ENCODE measurements at places on chromosomes 3 and 15. TPM values are rescaled to one million over a fixed set of nuclear protein-coding genes. Genes with fewer than 3 reads are reported as not detected.

Gene ACKR2
- 0.76 TPM for total RNA-seq

Gene KCNMB2
- total RNA-seq, result not detected

Gene FAM3D
- 0.32 TPM for total RNA-seq

Gene PLXNB1
- 35.6 TPM for total RNA-seq

DNA sequence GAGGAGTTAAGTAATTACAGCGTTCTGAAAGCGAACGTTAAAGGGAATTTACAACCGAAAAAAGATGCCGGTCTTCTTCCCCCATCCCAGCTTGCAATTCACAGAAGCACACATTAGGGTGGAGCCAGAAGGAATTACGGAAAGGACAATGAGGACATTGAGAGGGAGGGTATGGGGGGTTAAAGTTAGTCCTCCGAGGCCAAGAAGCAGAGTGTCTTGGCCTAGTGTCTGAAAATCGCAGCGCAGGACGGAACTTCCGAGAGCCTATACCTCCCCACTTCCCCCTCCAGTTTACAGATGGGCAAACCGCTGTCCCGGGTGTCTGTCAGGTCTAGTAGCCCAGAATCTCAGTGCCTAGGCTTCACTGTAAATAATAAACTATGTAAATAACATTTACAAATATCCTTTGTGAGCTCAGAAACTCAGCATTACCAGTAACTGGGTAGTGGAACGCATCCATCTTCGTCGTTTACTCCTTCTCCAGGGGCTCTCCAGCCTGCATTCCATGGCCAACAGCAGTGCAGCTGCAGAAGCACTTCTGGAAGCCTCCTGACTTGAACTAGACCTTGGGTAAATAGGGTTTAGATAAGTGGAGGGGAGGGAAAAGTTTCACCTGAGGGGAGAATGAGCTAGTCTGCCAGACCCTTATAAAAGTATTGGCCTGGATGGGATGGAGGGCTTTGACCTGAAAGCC lies 922 bp downstream of the ADPRH start:
- H3K27me3 ChIP-seq, result no peaks in the 10 kb centered on the region
- peak overlapping the region; percentile 62 for H3K4me3 ChIP-seq
- no peak for DNase-seq

- H3K27ac ChIP-seq, result peak overlapping the region; percentile 76
- H3K36me3 ChIP-seq, result no peaks in the 10 kb centered on the region
- peak overlapping the region; percentile 50 for H3K4me3 ChIP-seq
- H3K4me1 ChIP-seq, result peaks cover 43% of the 10 kb centered on the region
- peak; percentile 91 for DNase-seq
These were observed 12.8 kb downstream of the IQGAP1 start for GRCh38 chr15:90400759-90401314.

DNA sequence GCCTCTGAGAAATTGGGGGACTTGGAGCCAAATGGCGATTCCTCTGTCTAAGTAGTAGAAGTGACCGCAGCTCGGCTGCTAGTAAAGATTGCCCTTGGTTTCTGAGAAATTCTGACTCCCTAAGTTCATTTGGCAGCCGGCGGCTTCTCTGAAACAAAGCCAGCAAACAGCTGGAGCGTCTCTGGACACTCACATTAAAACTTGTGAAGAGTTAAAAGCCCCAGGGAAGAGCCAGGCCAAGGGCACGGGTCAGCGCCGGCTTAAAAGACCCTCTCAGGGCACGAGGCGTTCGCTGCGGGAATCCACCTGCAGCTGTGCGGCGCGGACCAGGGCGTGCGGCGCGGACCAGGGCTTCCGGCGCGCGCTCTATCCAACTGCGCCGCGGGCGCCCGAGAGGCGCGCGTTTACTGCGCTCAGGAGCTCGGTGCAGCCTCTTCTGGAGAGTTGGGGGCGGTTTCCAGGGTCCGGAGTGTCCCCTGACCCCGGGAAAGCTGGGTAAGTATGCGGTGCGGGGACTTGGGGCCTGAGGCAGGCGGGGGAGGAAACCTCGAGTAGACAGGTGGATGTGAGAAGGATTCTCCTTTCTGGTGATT lies at the start of gene COL6A5:
Gene COL6A5 (plus strand): TSS at position 186 of the 593 bp plus-strand sequence. CDS start 27,967 bp downstream, outside the sequence.
- no peak for DNase-seq
- no peaks in the 10 kb centered on the region for H3K4me1 ChIP-seq
- peaks cover 32% of the 10 kb centered on the region for H3K27me3 ChIP-seq
- no peak within 1 kb of the TSS for H3K4me3 ChIP-seq
- H3K27ac ChIP-seq, result no peak within 1 kb of the TSS
- H3K36me3 ChIP-seq, result no peaks in the 10 kb centered on the region

GRCh38 chr3:177358091-177358976 lies 161.1 kb upstream of the TBL1XR1 start:
- peak; percentile 89 for DNase-seq
- H3K27me3 ChIP-seq, result no peaks in the 10 kb centered on the region
- no peaks in the 10 kb centered on the region for H3K36me3 ChIP-seq
- peaks cover 74% of the 10 kb centered on the region for H3K4me1 ChIP-seq

GRCh38 chr3:79250746-79251145 lies 517.1 kb downstream of the ROBO1 start:
- no peak overlapping the region for H3K27ac ChIP-seq
- H3K4me1 ChIP-seq, result no peaks in the 10 kb centered on the region
- DNase-seq, result no peak
- no peak overlapping the region for H3K4me3 ChIP-seq
- H3K36me3 ChIP-seq, result no peaks in the 10 kb centered on the region

Measured in HCT116 (cell line).